ENCODE measurements at places on chromosomes 2 and 18.

- DNase-seq: no peak
These were observed 7.7 kb downstream of the FBXO15 start for GRCh38 chr18:74139888-74140287.

DNA sequence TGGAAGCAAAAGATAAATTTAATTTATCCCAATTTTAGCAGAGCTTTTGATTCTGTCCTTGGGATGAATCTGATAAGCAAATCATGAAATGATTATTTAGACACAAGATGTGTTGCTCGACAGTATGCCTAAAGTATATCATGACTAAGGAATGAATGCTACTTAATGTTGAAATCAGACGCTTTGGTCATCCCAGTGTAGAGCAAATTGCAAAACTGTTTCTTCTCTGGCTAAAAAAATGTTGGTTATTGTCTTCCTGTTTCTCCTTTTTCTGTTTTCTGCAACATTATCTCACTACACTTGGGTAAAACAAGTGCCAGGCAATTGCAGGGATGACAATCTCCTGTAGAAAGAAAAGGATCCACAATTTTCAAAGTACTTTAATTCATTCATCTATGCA, 66.4 kb downstream of the BABAM2 start:
- no peak for DNase-seq

- DNase-seq: no peak
These were observed 45.8 kb downstream of the LIMS1 start for GRCh38 chr2:108580050-108580449.

DNA sequence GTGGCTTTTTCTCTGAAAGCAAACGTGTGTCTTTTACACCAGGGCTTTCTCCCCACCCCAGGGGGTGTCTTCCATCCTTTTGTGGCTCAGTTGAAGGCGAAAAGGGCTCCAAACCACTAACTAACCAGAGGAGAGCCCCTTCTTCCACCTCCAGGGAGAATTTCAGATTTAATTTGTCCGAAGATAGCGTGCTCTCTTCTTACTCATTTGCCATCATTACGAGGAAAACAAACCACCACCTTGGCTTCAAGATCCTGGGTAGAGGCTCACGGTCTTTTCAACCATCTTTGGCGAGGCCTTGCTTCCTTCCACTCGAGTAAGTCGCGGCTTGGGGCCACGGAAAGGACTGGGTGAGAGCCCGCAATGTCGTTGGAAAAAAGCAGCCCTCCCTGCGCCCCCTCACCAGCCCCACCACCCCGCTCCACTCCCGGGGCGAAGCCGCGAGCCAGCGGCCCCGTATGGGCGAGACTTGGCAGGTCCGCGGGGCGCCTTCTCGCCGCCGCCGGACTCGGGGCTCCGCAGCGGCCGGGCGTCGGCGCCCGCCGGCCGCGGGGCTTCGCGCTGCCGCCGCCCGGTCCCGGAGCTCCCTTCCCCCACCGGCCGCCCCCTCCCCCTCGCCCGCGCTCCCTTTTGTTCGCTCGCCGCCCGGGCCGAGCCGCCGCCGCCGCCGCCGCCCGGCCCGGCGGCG, 1.7 kb upstream of the ZNF532 start:
- peak; percentile 17 for DNase-seq

DNA sequence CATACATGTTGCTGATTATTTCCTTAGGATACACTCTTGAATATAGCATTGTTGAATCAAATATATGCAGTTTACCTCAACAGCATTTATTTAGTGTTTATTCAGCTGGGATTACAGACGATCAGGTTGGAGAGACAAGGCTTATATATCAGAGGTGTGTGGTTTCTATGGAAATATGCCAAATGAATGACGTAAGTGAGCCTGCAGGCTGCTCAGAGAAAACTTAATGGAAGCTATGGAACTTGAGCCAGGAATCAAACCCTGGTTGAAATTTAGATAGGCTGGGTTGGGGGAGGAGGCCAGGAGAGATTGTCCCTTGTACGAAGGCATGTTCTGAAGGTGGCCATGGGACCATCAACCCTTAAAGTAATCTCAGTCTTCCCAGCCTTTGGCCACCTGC, 79.5 kb downstream of the INPP4A start:
- peak; percentile 24 for DNase-seq
